ENCODE measurements at places on chromosomes 1 and 21.
A peak's percentile ranks its signal among the peaks of the same experiment; 100 is the strongest.

GRCh38 chr1:107004421-107004820, 52.1 kb upstream of the PRMT6 start:
- DNase-seq, result no peak

DNA sequence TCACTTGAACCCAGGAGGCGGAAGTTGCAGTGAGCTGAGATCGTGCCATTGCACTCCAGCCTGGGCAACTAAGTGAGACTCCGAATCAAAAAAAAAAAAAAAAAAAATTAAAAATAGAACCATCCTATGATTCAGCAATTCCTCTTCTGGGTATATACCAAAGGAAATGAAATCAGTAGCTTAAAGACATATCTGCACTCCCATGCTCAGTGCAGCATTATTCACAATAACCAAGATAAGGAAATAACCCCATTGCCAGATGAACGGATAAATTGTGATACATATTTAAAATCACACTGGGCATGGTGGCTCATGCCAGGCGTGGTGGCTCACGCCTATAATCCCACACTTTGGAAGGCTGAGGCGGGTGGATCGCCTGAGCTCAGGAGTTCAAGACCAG, 23.8 kb downstream of the ALDH9A1 start:
- no peak for DNase-seq

GRCh38 chr1:211532088-211532444, 40.1 kb upstream of the RD3 start:
- DNase-seq, result no peak

DNA sequence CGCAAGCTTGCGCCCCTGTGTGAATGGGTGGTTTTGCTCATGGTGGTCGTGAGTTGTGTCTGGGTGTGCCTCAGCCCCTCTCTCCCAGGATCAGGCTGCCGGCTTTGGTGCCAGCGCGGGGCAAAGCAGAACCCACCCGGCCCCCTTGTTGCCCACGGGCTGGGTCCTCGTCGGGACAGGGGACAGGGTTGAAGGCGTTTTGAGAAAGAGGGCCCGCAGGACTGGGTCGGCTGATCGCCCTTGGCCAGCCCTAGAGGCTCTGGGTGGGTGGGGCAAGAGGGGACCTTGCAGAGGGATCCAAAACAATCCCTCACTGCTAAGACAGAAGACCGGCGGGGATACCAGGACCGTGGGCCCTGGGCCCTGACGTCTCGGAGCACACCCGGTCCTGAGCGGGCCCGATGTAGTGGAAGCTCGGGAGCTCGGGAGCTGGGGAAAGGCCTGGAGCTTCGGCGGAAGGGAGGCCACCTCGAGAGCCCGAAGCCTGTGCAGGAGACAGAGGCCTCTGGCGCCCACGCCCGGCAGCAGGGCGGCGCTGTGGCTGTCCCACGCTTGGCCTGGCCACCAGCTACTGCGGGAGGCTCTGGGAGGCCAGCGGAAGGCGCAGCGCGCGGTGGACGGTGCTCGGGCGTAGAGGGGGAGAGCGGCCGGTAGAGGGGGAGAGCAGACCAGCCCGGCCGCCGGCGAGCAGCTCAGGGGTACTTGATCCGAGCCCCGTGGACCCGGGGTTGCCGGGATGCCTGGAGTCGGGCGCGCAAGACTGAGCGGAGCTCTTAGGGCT, 2.8 kb upstream of the ZNF678 start:
- no peak for DNase-seq

GRCh38 chr1:17763995-17764394, 8.9 kb downstream of the ACTL8 start:
- no peak for DNase-seq

- DNase-seq, result no peak
Measured at GRCh38 chr1:206020393-206021007, 3.2 kb downstream of the CTSE start.

GRCh38 chr1:21736011-21736410, 46.9 kb downstream of the USP48 start:
- DNase-seq, result no peak

DNA sequence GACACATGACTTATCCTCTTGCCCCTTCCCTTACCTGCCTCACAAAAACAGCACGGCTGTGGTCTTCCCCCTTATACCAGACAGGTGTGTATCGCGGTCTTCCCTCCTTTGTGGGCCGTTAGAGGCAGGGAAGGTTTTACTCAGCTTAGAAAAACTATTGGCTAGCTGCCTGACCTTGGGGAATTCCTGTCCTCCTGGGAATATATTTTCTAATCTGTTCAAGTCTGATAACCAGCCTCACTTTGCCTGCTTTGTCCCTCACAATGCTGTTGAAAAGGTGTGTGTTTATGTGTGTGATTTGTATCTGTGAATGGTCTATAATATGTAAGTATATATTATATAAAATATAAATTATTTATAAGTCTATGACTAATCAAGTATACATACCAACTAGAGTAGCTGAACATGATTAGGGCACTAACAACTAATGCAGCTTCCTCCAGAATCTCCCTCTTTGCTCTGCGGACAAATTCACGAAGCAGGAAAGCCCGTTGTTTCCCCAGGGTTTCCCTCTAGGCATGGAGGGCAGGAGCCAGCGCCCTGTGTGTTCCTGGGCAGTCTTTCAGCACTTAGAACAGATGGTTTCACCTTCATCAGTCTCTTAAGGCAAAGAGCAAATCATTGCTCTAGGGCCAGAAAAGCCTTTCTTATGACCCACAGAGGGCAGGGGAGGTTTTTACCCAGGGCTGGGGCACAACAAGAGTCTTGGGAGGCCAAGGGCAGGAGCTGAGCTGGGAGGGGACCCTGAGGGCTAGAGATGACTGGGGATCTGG, 25.6 kb downstream of the SLC26A9 start:
- no peak for DNase-seq

DNA sequence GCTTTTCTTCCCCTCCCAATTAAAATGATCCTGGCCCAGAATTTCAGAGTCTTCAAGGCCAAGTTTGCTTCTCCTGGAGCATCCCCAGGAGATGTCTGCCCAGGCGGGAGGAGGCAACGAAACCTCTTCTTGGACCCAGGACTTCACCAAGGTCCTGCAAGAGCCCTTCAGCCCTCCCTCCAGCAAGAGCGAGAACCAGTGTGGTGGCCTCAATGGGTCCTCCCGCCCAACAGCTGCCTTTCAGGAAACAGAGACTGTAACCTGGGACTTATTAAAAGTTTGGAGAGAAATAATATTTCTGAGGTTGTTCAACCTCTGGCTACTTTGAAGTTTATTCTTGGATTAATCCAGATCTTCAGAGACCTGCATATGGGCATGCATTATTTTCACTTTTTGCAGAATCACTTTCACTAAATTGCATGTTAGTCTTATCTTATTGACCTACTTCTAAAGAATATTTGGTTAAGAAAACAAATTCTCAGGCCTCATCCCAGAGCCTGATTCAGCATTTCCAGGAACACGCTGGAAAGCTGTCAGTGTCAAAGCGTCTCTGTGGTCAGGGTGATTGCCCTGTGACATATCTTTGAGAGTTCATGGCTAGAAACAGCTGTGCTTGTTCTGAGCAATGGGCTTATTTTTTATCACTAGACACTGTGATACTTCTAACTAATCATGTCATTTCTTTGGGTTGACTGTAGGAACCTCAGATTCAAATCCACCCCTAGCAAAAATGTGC, 66.0 kb upstream of the CLDN14 start:
- DNase-seq, result no peak

- DNase-seq, result no peak
Measured at GRCh38 chr1:36537190-36537768, 54.6 kb upstream of the CSF3R start.

DNA sequence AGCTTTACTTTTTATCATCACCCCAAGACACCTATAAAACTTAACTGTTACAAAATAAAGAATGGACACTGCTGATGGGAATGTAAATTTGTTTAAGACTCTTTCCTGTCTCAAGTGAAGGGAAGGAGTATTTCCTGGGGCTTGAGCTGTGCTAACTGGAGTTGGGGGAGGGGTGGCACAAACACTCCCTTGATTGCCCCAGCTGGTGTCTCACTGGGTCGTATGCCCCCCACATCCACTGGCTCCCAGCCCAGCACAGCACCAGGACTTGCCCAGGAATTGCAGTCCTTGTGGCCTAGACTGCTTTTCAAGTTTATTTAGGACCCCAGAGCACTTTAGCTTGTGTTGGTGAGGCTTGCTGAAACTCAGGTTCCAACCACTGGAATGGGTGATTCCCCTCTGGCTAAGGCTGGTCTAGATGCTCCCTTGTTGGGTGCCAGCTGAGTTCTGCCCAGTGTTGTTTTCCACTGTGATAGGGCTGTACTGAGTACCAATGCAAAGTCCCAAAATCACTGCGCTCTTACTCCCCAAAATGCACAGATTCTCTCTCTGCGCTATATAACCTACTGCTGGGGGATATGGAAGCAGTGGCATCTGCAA, 49.1 kb upstream of the DR1 start:
- no peak for DNase-seq

DNA sequence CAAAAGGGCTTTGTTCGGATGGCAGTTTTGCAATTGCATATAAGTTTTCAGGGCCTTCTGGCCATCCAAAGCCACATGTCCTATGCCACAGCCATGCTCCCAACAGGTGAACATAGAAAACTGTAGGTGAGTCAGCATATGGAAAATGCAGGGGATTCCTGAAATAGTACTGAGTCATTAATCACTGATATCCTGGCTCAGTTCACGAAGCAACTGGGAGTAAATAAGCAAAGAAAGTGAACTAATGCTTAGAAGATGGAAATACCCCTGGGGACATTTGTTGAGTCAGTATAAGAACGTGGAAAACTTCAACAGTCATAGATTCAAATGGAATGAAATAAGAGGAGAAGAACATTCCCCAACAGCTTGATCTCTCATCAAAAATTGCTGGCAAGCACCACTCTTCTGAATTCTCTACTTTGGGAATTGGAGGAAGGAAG, 148.9 kb upstream of the RUNX1 start:
- DNase-seq, result no peak

DNA sequence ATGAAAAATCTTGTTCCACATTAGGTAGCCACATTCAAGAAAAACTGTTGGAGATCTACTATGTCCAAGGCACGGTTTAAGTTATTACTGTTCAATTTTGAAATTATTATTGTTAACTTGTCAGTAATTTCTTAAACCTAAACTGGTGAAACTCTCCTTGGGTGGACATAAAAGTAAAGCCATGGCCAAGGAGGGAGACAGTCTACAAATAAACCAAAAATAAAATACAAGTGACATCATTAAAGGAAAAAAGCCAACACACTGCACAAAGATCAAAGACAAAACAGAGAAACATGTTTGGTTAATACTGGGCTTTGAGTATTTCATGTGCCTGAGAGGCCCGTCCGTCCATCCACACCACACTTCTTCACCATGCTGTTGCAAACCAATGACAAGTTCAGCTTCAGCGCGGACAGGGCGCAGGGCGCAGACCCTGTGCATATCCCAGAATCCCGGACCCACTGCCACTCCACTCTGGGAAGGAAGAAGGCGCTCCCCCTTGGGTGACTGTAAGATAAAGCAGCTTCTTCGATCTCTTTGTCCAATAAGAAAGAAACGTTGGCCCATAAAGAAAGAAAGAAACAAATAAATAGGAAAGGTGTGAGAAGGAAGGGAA, 918 bp upstream of the RASAL2 start:
- DNase-seq, result peak; percentile 48

DNA sequence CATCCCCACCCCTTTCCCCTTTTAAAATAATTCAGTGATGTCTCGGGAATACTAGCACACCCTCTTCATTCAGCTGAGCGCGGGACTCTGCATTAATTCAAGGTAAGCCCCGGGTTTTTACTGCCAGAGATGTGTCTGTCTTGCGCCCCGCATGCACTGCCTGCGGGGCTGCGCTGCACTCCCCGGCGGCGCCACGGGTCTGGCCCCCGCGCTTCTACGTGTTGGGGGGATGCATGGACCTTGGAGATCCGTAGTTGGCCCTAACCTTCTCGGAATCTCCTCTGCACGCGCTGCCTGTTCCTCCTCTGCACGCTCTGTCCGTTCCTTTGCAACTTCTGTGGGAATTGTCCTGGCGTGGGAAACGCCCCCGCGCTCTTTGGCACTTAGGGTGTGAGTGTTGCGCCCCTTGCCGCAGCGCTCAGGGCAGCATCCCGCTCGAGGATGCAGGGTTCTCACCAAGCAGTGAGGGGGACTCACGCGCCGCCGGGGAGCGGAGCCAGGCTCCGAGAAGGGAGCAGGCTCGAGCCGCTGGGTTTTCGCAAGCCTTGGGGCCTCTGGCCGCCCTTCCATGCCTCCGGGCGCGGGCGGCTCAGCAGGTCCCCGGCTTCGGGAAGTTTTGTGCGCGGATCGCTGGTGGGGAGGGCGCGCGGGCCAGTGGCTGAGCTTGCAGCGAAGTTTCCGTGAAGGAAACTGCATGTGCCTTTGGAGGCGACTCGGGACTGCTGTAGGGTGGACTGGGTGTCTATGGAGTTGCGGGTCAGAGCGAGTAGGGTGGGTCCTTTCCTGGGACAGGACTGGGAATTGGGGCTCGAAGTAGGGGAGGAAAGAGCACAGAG, 165.1 kb upstream of the CACNA1E start:
- DNase-seq, result no peak

DNA sequence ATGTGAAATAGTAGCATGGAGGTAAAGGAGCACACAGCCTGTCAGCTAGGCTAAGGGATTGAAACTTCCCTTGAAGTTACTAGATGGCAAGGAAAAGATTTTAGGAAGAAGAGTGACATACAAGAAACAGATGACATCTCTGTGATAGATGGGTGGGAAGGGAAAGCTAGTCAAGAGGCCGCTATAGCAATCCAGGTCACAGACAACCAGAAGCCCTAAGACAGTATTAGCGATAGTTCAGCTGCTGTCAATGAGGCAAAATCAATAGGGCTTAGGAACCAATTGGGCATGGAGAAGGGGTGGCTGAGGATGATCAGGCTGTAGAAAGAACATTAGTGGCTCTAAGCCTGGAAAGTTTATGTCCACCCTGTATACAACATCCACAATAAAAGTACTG, 111.1 kb downstream of the GLUL start:
- DNase-seq, result no peak

DNA sequence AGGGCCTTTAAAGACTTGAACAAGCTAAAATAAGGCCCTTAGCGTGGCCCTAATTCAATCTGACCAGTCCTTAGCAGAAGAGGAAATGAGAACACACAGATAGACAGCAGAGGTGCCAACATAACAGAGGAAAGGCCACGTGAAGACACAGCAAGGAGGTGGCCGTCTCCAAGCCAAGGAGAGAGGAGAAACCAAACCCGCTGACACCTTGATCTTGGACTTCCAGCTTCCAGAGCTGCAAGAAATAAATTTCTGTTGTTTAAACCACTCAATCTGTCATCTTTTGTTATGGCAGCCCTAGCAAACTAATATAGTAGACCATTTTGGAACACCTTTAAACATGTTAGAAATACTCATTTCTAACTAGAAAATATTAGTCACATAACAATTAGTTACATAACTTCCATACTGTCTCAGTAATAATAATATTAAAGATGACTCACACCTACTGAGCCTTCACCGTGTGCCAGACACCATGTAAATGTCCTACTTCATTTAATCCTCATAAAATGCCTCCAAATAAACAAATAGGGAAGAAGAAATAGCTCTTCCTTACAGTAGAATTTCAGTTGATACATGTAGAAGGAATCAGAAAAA, 47.9 kb downstream of the S1PR1 start:
- no peak for DNase-seq
